Myocyte (in vitro differentiated cells): ENCODE measurements at places on chromosomes 7 and 10.
A peak's percentile ranks its signal among the peaks of the same experiment; 100 is the strongest.

DNA sequence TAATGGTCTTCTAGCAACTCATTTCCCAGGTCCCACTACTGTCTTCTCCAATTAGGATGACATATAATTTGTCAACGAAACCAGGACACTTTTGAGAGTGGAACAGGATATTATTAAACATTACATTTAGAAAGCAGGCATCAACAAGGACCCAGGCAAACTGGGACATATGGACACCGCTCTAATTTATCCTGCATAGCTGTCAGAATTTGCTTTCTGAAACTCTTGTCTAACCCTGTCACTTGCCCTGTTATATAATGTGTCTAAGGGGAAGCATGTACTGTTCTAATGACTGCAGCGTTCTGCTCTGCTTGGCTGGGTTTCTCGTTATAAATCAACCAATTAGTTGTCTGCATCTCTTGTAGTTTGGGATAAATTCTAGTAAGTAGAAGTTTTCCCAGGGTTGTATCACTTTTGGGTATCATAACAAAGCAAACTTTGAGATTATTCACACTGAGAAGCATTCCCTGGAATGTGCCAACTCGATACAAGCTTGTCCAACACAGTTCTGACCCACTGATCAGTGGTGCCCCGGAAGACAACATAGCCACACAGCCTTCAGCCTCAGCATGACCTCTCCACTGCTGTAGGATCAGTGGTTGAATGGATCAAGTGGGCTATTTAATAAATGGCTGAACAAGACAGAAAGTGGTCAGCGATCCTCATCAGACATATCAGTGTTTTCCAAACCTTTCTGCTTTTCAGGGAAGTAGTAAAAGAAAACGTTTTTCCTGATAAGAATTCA is 228.1 kb downstream of the KIF20B start:
- no peak for DNase-seq

- peak; percentile 52 for DNase-seq
Observed at GRCh38 chr10:131961777-131962662, 19.7 kb downstream of the BNIP3 start.

- DNase-seq: no peak
Observed at GRCh38 chr7:158547817-158548216, 39.8 kb downstream of the PTPRN2 start.

- no peak for DNase-seq
Observed at GRCh38 chr7:7652798-7653540, 12.4 kb downstream of the UMAD1 start.

GRCh38 chr10:62759599-62760175 is 44.8 kb upstream of the ADO start:
- peak; percentile 93 for DNase-seq

GRCh38 chr10:101829561-101830315 is 11.5 kb upstream of the OGA start:
- DNase-seq: no peak

- DNase-seq: peak; percentile 80
Observed at GRCh38 chr10:78777466-78777865, 291.3 kb upstream of the ZMIZ1 start.

DNA sequence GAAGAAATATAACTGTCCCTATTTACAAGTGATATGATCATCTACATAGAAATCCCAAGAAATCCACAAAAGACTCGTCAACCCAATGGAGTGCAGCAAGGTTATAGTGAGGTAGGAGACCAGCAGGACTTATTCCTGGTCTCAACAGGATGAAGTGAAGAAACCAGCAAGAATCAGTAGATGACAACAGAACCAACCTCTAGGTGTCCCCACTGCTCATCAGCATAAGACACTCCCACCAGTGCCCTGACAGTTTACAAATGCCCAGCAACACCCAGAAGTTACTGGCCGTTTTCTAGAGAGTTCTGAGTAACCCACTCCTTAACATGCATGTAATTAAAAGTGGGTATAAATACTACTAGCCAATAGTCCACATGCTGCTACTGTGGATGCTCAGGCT is 470.5 kb upstream of the LRRTM3 start:
- DNase-seq: peak; percentile 4

- DNase-seq: peak; percentile 95
Observed at GRCh38 chr7:137978464-137979237, 23.2 kb downstream of the CREB3L2 start.

DNA sequence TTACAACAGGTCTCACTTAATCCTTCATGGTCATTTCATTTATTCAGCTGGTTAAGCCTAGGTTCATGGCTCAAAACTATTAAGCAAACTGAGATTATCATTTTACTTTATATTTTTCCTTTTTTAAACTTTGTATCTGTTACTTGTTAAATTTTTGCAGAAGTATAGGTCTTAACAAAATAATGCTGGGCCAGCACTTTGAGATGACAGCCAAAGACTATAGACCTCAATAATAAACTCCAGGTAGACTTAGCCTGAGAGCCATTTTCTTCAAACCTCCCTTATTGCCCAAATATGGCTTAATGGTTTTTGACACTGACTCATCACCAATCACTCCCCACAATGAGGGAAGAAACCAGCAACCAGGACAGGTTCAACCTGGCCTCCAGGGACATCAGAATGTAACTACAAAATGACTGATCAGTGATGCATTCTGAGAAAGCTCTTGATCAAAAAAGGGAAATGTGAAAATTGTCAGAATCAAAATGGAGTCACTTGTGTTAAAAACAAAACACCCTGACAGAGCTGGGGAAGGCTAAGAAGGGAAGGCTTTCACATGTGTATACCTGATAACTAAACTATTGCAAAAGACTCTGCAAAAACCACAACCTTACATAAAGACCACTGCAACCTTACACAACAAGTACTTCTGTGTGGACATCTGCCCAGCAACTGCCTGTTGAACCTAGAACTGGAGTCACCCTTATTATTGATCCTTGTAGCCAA is 2.1 kb upstream of the CCDC126 start:
- no peak for DNase-seq

GRCh38 chr10:71279590-71280170 is 39.4 kb upstream of the SLC29A3 start:
- no peak for DNase-seq

GRCh38 chr10:48708144-48708543 is 23.5 kb downstream of the WDFY4 start:
- DNase-seq: peak; percentile 44

DNA sequence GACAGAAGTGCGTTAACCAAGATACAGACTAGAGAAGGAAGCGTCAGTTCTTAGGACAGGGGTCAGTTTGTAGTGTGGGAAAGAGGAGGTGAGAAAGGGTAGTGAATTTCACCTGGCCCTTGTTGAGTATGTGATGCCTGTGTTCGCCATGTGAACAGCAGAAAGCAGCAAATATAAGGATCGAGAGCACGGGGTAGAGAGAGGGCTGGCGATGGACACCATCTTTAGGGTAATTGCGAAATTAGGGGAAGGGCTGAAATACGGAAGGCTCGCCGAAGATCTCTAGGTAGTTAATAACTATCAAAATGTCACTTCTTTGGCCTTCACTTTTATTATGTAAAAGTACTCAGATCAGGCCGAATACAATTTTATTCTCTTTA is 6.2 kb upstream of the MEST start:
- no peak for DNase-seq

- no peak for DNase-seq
Observed at GRCh38 chr7:46832136-46832535, 749.8 kb downstream of the TNS3 start.

GRCh38 chr10:30027057-30028005 is 32.1 kb downstream of the JCAD start:
- no peak for DNase-seq

DNA sequence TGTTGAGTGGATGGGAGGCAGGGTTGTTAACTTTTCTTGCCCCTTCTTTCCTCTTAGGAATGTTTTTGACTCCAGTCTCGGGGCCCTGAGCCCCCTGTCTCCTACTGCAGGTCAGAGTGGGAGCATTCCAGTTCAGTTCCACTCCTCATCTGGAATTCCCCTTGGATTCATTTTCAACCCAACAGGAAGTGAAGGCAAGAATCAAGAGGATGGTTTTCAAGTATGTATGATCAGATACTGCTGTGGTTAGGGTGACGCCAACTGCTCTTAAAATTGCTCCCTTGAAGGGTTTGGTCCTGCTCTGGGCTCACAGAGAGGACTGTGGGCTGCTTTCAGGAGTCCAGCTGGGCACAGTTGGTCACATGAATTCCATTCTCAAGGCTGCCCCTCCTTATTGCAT is 22.0 kb downstream of the VWA2 start:
- peak; percentile 91 for DNase-seq

GRCh38 chr10:94349327-94349726 is 13.4 kb downstream of the NOC3L start:
- DNase-seq: no peak

DNA sequence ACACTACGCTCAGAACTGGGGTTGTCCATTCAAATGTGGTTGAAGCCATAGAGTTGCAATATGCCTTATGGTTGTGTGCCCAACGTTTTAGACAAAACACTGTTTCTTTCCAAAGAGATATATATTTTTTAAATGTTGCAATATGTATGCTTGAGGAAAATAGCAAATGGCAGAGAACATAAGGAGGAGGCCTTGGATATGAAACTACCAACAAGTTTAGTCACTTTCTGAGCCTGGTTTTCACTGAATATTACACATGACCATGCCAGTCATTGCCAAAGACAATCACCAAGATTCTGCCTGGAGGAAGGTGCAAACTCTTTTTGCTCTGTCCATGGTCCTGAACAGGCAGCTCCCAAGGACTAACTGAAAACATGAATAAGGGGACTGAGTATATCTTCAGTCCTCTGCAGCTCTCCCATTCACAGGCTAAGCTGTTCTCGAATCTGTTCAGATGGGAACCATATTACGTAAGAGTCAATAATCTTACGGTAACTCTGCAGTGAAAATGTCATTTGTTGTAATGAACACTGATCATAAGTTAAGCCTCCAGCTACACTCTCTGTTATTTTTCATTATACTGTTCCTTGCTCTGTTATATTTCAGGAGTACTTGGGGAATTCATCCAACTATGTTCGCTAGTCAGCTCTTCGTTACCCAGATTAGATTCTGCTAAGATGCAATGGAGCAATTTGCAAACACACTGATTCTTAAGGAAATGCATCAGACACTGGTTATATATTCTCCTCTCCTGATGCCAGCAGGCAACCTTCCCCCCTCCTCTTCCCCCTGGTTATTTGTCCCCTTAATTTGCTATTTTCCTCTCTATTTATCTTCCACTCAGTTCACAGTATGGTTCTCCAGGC is 90.7 kb upstream of the C1QL3 start:
- DNase-seq: peak; percentile 79

DNA sequence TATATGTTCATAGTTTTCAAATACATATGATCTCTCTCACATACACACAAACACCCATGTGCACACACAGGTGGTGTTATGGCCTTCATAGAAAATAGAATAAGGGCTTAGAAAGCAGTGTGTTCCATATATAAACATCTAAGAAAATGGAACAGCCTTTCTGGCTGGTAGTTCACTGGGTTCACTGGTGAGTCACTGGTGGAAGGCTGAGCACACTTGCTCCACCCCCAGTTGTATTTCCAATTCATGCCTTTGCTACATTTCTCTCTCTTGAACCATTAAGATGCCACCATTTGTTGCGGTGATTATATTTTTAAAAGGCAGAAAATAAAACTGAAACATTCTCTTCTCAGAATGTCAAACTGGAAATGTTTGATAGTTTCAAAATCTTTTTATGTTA is 252.1 kb downstream of the GLI3 start:
- DNase-seq: peak; percentile 48

DNA sequence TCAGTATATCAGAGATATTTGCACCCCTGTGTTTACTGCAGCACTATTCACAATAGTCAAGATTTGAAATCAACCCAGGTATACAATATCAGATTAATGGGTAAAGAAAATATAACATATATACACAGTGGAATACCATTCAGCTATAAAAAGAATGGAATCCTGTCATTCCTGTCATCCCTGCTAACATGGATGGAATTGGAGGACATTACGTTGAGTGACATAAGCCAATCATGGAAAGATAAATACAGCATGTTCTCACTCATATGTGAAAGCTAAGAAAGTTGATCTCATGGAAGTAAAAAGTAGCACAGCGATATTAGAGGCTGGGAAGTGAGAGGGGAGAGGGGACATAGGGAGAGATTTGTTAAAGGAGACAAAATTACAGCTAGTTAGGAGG is 171.0 kb downstream of the ARL5B start:
- no peak for DNase-seq

DNA sequence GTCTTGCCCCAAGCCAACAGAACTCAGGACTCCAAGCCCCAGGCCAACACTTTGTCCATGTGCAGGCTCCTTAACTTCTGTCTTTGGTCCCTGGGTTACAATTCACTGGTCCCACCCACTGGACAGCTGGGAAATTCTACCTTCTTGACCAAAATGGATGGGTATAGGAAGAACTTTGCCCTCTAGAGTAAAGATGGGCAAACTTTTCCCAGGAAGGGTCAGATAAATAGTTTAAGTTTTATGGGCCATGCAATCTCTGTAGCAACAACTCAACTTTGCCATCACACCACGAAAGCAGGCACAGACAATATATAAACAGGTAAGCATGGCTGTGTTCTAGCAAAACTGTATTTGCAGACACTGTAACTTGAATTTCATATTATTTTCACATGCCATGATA is 147.1 kb downstream of the PLXNA4 start:
- DNase-seq: no peak

DNA sequence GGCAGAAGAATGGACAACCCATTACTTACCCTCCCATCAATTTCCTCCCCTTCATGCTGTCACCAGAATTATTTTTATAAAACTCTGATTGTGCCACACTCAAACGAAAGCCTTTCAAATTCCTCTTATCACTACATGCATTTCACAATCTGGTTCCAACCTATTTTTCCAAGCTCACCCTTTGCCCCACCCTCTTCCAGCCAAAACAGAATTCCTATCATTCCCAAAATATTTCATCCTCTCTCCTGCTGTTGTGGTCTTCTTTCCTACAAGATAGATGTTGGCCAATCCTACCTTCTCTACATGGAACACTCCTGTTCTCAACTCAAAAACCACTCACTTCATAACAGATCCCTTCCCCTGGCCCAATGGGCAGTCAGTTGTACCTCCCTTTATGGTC is 111.5 kb downstream of the ELAPOR2 start:
- DNase-seq: no peak

DNA sequence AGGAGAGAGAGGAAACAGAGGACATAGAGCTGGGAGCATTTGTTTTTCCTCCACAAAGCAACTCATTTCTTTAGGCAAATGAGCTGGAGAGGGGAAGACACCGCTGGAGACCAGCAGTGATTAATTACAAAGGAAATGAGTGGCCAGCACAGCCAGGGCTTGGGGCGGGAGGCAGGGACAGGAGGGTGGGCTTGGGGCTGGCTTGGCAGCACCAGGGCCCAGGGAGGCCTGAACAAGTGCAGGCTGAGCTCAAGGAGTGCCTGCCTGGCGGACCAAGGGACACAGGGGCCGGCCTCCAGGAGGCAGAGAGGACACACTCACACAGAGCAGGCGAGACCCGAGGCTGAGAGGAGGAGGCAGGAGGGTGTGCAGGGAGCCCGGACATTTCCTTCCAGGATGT is 149.0 kb upstream of the UNC5B start:
- no peak for DNase-seq

- DNase-seq: no peak
Observed at GRCh38 chr7:155129789-155130188, 59.7 kb downstream of the HTR5A start.

- DNase-seq: no peak
Observed at GRCh38 chr10:71391701-71392100, 5.0 kb upstream of the CDH23 start.

- no peak for DNase-seq
Observed at GRCh38 chr7:135731-136645, 56.4 kb upstream of the FAM20C start.

GRCh38 chr7:127816354-127817190 is 164.6 kb downstream of the SND1 start:
- DNase-seq: no peak
